NCI-H187 treated with DMSO at 0.1 percent for 48 hours (cell line): ENCODE measurements at places on chromosomes 13 and 19.

DNA sequence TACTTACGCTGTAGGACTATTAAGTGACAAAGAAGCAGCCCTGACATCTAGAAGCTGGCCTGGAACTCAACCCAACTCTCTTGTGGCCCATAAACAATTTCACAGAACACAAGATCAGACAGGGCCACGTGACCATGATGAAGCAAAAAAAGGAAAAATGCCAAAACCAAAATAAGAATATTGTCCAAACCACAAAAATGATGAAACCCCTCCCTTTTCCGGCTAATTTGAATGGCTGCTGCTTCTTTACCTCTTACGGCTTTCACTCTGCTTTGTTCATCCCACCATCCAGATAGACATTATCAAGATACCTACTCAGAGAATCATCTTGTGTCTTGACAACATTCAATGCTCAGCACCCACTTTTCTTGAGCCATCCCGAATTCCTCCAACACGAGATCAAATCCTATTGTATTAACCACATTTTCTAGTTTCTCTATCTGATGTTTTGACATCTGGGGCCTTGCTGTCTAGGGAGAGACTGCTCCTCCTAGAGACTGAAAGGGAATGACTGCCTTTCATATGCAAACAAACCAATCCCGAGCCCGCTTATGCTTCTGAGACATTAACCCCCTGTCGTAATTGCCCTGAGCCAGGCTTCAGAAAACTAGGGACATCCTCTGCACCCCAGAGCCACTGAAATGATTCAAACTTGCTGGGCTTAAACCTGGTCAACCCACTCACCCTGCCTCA lies 186.3 kb downstream of the TDRD3 start:
- DNase-seq, result no peak

DNA sequence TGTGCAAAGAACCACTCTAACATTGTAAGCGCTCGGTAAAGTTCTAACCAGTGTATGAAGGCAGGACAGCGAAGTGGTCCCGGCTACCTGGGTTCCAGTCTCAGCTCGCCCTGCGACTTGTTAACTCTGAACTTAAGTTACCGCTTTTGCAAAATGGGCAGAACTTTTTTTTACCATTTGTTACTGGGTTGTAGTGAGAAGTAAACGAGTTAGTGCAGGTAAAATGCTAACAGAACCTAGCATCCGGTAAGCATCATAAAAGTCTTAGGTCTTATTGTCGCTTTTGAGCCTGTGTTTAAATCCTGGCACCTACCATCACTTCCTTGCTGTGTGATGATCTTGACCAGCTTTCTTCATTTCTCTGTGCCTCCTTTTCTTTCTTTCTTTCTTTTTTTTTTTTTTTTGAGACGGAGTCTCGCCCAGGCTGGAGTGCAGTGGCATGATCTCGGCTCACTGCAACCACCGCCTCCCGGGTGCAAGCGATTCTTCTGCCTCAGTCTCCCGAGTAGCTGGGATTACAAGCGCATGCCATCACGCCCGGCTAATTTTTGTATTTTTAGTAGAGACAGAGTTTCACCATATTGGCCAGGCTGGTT lies 734 bp upstream of the TRMT1 start:
- no peak for DNase-seq

- no peak for DNase-seq
Measured at GRCh38 chr13:113404366-113404722, 40.4 kb upstream of the GRTP1 start.

DNA sequence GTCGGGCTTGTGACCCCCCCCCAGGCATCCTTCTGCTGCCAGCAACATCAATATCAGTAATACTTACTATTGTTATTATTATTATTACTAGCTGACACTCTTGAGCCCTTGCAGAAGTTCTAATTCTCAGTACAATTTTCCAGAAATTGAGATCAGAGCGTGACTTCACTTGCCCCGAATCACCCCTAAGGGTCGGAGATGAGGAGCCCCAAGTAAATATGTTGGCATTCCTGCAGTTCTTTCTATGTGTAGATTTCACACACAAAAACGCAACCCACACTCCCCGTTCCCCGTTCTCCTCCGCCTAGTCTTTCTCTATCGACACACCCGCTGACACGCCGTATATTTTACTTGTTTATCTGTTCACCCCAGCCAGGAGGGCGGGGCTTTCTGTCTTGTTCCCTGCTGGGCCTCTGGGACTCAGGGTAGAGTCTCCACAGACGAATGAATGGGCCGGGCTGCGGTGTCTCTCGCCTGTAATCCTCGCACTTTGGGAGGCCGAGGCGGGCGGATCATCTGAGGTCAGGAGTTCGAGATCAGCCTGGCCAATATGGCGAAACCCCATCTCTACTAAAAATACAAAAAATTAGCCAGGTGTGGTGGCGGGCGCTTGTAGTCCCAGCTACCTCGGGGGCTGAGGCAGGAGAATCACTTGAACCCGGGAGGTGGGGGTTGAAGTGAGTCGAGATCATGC lies 14.7 kb downstream of the TLE5 start:
- peak; percentile 85 for DNase-seq

DNA sequence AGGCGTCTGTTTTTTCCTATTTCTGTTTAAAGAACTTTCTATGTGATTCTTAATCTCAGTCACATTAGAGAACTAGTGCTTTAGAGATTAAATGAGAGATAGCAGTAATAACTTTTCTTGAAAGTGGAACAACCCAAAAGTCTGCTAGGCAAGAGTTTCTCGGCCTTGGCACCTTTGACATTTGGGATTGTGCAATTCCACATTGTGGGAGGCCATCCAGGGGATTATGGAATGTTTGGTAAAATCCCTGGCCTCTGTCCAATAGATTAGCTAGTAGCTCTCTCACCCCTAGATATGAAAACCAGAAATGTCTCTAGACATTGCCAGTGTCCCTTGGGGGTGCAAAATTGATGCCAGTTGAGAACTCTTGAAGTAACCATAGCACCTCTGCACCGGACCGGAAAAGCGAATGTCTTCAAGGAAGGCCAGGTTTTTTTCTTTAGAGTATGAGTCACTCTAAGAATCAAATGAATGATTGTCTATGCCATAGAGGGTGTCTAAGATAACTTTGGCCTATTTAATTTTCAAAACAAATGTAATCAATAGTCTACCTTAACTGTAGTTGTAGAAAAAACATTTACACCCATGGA lies 45.0 kb upstream of the IL17D start:
- DNase-seq, result no peak

GRCh38 chr19:50500060-50500752 lies 10.8 kb downstream of the JOSD2 start:
- no peak for DNase-seq

DNA sequence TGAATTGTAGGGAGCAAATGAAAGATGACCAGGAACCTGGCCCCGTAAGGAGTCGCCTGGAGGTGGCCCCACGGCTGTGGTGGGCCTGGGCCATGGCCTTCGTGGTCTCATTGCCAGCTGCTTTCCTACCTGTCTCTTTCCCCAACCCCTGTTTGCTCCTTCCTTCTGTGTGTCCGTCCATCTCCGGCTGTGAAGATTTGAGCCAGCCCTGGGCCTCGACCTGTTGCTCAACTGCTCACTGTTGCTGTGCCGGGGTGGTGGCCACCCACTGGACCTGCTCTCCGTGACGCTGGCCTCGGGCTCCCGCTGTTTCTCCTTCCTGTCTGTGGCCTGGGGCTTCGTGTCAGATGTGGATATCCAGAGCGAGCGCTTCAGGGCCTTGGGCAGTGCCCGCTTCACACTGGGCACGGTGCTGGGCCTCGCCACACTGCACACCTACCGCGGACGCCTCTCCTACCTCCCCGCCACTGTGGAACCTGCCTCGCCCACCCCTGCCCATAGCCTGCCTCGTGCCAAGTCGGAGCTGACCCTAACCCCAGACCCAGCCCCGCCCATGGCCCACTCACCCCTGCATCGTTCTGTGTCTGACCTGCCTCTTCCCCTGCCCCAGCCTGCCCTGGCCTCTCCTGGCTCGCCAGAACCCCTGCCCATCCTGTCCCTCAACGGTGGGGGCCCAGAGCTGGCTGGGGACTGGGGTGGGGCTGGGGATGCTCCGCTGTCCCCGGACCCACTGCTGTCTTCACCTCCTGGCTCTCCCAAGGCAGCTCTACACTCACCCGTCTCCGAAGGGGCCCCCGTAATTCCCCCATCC lies 8.5 kb downstream of the DBP start:
- no peak for DNase-seq

DNA sequence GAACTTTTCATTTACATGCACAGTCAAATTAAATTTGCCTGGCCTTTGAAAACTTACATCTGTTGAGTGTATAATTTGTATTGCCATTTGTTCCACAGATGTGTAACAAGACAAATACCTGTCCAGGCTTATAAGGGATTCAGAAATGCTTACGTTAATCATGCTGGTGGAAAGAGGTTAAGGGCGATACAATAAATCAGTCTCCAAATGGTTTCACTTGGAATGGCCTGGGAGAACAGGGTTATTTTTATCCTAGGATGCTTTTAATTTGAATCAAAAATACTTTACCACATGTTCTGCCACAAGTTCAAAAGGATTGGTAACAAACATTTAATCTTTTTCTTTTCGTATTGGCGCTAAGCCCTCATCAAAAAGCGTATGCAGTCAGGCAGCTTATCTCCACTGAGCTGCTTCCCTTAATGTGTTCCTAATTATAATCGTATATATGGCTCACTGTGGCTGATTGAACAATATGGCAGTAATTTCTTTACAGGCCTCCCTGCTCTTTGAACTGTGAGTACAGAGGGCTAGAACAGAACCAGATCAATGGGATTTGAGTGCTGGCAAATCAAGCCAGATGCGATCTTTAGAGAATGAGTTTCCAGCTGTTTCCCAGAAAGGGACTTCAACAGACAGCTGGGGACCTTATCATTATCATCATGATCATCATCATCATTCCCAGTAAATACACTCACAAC lies 425.7 kb downstream of the SPRY2 start:
- DNase-seq, result no peak

DNA sequence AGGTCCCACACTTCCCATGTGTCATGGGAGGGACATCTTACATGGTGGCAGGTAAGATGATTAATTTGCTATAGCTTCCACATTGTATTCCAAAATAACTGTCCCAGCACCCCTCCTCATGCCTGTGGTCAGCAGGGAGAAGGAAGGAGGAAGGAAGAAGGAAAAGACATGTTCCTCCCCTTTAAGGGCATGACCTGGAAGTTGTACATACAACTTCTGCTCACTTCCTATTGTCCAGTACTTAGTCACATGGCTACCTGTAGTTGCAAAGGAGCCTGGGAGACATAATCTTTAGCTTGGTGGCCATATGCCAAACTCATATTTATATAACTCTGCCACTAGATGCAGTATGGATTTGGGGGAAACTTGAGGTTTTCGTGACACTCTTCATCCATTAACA lies 17.6 kb upstream of the CASP14 start:
- DNase-seq, result no peak

GRCh38 chr19:11339254-11340098 lies at the start of gene RAB3D:
RAB3D (minus strand) TSS chr19:11339657; CDS start chr19:11337399, 2,258 bp downstream.
- DNase-seq, result peak; percentile 59

- no peak for DNase-seq
Measured at GRCh38 chr13:110124201-110124940, 182.6 kb downstream of the COL4A1 start.

DNA sequence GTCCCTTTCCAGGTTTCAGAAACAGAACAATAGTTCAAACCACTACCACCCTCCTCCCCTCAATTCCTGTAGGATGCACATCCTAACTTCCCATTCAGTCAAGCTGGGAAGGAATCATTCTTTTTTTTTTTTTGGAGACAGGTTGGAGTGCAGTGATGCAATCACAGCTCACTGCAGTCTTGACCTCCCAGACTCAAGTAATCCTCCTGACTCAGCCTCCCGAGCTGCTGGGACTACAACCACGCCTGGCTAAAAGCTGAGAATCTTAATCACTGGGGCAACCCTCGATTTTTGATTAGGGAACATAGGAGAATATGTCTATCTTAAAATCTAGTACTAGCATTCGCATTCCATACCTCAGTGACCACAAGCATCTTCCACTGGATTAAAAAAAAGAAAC lies 146.2 kb downstream of the ABCC4 start:
- DNase-seq, result no peak

- no peak for DNase-seq
Measured at GRCh38 chr19:16677055-16677454, 16.1 kb downstream of the TMEM38A start.

DNA sequence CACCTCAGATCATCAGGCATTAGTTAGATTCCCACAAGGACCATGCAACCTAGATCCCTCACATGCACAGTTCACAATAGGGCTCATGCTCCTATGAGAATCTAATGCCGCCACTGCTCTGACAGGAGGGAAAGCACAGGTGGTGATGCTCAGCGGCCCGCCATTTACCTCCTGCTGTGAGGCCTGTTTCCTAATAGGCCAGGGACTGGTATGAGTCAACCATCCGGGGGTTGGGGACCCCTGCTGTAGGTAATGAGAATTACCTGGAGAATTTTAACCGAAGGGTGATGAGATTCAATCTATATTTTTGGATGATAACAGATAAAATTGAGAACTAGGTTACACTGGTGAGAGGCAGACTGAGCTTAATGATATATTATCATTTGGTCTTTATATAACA lies 101.4 kb downstream of the LACC1 start:
- no peak for DNase-seq

DNA sequence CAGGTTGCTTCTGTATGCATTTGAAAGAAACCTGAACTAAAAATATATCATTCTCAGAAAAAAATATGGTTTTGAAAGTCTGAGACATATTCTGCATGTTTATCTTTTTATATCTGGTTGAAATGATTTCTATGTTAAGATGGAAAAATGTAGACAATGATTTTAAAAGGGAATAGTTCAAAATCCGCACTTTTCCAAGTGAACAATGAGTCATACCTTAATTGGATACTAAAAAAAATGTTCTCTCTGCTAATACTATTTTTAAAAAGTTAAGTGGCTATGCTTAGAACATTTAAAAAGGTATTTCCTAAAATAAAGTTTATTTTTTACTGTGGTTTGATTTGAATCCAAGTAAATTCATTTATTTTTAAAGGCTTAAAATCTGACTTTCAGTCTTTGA lies 801.4 kb downstream of the SLITRK6 start:
- DNase-seq, result no peak

DNA sequence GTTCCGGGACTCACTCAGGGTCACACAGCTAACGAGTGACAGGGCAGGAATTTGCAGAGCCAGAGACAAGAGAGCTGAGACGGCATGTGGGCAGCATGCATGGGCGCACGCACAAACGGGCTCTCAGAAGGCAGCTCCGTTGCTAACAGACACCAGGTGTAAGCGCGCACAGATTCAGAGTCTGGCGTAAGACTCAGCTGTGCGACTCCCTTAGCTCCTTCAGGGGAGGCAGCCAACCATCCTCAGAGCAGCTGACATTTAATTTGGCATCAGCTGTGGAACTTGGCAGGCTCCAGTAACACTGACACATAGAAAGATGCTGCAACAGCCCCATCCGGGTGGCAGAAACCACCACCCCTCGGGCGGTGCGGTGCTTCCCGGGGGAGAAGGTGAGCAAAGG lies 7.5 kb upstream of the TM6SF2 start:
- no peak for DNase-seq

- DNase-seq, result no peak
Measured at GRCh38 chr19:32200312-32201038, 144.9 kb upstream of the ZNF507 start.

GRCh38 chr19:55196803-55197202 lies 12.5 kb downstream of the PTPRH start:
- no peak for DNase-seq

- DNase-seq, result no peak
Measured at GRCh38 chr13:35781036-35782000, 304.8 kb upstream of the MAB21L1 start.
